ENCODE measurements at places on chromosomes 4 and X.
A peak's percentile ranks its signal among the peaks of the same experiment; 100 is the strongest.

- no peak for DNase-seq
Measured at GRCh38 chr4:182554736-182555135, 311.5 kb downstream of the TENM3 start.

DNA sequence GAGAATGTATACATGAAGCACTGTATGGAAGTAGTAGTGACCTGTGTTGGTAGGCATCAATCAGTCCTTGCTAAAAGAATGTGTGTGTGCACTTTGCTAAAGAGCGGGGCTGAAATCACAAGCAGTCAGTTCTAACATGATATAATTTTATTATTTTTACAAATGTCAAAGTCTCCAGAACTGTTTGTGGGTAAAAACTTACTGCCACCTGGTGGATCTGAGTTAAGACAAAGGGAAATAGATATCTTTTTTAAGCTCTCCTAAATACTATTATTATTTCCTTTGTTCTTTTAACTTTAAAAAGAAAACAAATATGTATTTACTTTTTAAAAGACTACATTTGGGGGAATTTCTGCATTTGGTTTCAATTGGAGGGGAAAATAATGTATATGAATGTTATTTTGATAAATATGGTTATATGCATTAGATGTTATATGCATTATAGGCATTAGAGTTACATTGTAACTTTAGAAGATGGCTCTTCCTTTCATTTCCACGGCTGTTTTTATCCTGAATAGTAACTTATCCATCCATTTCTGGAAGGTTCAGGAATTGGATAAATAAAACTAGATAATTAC lies 7.8 kb upstream of the CLOCK start:
- peak; percentile 28 for DNase-seq

DNA sequence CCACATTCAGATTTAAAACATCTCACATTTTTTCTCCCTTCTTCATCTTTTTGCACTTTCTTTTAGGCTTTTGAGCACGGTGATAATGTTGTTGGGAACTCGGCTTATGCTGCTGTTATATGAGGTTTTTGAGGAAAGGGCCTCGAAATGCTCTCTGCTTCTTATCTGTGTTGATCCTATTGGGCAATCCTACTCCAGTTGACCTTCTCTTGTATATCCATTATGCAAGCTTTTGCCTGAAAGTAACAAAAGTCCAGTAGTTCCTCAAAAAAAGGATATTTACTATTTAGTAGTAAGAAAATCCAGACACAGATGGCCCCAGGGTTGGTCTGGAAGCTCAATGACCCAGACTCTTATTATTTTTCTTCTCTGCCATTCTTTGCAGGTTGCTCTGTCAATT lies 57.7 kb upstream of the SPANXB1 start:
- DNase-seq: no peak

DNA sequence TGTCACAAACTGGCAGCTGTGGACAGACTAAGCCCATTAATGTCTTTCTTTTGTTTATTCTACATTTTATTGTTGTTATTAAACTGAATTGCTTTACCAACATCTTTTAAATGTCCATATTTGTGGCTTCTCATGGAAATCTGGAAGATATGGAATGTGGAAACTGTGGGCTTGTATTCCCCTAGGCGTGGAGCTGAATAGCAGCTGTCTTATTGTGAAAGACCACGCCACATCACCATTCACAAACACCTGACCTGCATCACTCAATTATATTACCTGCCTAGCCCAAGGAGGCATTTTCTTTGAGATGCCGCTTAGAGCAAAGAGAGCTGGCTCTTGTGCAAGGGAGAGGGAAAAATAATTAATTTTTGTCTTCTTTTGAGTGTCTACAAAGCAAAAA lies 96.9 kb upstream of the GPRIN3 start:
- DNase-seq: no peak

DNA sequence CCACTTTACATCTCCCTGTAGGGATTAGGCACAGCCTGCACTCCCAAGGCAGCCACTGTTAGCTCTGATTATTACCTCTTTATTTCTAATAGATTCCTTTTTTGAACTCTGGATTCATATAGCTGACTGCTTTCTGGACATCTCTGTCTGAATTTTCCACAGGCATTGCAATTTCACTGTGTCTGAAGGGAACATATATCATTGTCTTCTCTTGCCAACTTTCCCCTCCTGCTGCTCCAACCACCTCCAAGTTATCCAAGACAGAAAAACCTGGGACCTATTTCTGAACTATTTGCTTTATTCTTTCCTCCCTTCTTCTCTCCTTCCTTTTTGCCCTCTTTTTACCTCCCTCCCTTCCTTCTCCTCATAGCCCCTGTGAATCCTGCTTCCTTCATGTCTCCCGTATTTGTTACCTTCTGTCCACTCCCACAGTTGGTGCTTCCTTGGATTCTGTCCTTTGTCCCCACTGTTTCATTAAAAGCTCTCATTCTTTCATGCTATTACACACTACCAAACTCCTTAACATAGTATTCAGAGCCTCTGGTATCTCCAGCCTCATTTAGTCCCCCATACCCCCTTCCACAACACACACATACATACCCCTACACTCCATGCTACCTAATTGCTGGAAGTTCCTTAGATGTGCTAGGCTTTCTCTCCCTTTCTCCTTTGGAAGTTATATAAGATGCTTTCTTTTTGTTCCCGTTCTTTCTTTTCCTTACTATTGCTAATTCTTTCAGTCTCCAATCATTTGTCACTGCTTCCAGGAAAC lies 34.7 kb downstream of the FGF2 start:
- DNase-seq: no peak

DNA sequence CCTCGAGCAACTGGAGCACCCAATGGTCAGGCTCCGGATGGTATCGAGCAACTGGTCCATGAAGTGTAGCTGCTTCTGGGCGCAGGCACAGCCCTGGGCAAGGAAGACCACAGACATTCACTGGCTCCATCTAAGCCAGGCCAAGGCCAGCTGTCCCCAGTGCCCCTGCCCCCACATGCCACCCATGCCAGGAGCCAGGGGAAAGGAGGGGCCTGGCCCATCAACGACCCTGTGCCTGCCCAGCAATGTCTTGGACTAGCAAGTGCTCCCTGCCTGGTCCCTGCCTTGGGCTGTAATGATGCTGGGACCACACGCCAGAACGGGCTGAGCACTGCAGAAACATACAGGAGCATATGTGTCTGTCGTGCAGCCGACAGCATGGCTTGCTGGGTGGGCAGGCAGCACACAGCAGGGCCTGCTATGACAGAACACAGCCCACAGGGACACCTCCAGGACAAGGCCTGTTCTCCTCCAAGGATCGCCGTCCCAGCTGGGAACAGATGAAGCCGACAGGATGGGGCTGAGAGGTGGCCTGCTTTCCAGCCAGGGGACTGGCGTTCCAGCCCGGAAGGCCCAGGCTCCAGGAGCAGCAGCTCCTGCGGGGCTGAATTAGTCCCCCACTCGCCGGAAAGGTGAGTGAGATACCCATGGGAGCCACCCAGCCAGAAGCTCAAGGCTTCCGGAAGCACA lies 11.4 kb upstream of the TREX2 start:
- no peak for DNase-seq

GRCh38 chr4:184404047-184404446 lies 70.3 kb downstream of the IRF2 start:
- DNase-seq: no peak

DNA sequence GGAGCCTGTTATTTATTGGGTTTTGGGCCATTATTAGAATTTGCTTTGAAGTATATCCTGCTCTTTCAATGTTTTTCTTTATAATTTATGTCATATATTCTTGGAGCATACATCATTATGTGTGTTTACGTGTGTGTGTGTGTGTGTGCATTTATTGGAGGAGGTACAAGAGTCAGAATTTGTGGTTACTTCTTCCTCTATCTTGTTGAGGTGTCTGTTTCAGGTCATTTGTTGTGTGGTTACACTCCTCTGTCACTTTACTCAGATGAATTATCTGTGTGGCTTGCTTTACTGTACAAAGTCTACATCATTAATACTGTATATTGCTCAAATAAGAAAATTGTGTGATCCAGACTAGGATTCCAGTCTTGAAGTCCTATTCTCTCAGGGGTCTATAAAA lies 1957.4 kb upstream of the TENM3 start:
- DNase-seq: no peak

DNA sequence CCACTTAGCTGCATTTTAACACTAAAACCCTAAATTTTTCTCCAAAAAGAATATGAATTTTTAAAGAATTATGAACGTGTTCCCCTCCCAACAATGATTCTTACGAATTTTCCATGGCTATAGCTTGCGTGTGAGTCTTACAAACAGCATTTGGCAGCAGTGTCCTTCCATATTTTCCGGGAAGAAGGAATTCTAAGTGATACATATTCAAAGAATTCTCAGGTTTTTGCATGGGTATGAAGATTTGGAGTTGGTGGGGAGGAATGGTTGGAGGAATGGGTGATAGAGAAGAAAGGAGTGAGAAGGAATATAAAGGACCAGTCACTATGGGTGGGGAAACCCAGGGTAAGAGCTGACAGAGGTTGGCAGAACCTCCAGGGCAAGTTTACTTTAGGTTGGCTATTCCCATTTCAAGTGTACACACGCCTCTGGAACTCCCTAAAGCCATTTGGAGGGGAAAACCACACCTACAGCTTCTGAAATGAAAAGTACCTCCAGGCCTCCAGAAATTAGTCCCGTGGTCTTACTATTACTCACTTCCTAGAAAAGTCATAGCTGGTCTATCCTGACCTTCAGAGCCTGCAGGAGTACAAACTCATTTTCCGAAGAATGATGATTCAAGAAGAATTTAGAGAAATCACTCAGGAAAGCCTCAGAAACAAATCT lies 420.8 kb upstream of the DIPK2B start:
- DNase-seq: no peak

DNA sequence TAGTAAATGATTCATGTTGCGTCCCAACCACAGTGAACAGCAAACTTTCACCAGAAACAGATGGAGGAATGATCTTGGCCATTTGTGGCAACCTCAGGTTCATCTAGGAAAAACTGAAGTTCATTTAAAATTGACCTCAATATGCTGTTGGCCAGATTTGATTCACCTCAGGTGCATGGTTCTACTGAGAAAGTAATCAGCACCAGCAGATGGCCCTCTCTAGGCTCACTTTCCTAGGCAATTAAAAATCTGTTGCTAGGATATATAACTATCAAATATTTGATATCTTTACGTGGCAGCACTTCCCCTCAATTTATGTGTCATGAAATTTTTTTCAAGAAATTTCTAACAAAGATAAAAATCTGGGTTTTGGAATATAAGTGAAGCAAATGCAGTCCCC lies 344.7 kb downstream of the GALNTL6 start:
- no peak for DNase-seq

DNA sequence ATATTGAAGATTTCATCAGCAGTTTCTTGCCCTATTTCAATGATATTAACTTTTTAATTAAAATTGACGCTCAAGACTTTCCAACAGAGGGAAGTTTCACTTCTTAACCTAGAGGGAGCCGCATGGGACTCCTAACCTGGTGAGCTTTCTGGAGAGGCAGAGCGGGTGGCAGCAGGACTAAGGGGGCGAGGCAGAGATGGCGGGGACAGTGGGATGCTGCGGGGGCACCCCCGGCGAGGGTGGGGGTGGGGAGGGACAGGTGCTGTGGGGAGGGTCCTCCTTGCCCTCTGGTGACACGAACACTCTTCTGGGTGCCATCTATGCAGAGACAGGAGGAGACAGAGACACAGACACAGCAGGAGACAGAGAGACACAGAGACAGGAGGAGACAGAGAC lies 104.4 kb downstream of the ADRA2C start:
- no peak for DNase-seq

- no peak for DNase-seq
Measured at GRCh38 chr4:154466336-154466735, 25.3 kb downstream of the DCHS2 start.

DNA sequence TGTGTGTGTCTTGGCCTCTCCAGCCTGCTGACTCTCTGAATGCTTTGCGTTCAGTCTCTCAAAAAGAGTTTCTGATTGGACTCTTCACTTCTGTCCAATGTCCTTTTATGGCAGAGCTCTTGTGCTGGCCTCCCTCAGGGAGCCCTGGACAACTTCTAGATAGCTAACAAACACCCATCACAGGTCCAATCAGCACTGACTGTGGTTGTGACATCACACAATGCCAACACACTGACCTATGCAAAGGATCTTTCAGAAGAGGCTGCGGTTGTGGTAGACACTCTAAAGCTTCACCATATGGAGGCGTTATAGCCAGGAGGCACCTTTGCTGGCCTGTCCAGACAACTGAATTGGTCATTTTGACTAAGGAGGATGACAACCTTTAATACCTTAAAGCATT lies 53.8 kb upstream of the LSM6 start:
- no peak for DNase-seq

DNA sequence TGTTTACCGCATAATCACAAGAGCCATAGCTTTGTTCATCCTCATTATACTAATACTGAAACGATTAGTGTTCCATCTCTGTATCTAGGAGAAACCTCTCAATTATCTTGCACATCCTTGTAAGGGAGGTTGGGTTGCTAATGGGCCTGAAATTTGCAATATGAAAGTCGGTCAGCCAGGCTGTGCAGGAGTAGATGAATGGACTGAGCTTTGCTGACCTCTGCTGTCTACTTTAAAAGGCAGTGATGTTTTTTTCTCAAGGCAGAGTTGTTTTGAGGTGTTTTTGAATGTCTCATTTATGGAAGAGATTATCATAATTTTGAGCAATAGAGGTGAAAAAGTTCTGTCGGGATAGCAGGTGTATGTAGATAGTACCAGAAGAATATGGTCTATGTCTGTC lies 47.9 kb upstream of the LINC00632 start:
- no peak for DNase-seq

GRCh38 chr4:23962462-23962861 lies 72.6 kb upstream of the PPARGC1A start:
- no peak for DNase-seq

GRCh38 chr4:37537484-37537883 lies 148.7 kb downstream of the RELL1 start:
- DNase-seq: no peak

GRCh38 chr4:110751986-110752385 lies 129.1 kb upstream of the PITX2 start:
- DNase-seq: no peak

- DNase-seq: no peak
Measured at GRCh38 chrX:19683817-19684216, 168.5 kb upstream of the MAP3K15 start.

DNA sequence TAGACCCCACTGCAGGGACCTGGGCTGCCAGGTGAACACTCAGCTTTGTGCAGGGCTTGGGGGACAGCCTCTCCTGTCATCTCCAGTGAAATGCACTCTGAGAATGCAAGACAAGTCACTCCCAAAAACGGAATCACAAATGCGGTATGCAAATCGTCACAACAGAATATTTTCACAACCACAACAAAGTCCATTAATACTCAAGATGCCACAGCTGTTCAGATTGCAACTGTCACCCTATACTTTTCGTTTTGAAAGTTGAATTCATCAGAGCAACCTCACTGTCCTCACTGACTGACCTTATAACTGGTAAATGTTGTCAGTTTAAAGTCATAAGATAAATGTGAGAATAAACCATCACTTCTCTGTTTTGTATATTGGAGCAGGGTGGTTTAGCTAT lies 16.6 kb downstream of the JAKMIP1 start:
- DNase-seq: no peak

DNA sequence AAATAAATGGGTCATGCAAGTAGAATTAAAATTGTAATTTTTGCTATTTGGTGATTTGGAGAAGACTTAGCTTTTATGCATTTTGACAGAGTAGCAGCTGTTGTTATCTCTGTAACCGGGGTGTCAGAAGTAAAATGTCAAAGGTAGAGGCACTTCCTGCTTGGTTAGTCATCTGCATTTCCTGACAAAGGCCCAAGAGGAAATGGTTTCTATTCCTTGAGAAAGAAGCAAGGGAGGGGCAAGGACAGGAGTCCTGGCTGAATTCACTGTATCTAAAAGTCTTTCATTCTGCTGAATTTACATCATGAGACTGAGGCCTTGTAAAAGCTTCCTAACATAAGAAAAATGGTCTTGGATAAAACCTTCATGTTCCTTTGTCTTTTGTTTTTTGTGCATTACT lies 550.9 kb upstream of the BOD1L1 start:
- DNase-seq: no peak
